ENCODE measurements at places on chromosomes 12 and 14. TPM values are rescaled to one million over a fixed set of nuclear protein-coding genes. Genes with fewer than 3 reads are reported as not detected.
A peak's percentile ranks its signal among the peaks of the same experiment; 100 is the strongest.

Gene TAMALIN
- 1.1 TPM for total RNA-seq

Gene DCP1B
- total RNA-seq = 8.3 TPM

- DNase-seq = no peak
Measured at GRCh38 chr12:96143392-96143791, 50.8 kb upstream of the ELK3 start.

Gene ZDHHC22
- not detected for total RNA-seq

DNA sequence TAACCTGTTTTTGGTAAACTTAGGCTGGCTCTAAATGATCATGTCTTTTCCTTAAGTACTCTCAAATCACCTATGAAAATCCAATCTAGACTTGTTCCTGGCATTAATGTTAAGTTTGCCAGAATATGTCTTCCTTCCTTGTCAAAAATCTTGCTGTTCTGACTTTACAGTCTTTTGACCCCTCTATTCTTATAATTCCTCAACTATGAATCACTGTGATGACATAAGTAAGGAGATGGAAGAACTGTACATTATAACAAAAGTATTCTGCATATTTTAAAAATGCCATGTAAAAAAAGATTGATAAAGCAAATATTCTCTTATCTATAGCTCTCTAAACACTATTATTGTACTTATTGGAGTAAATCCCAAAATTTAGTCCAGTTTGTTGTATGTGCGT is 51.4 kb upstream of the BAZ1A start:
- no peak for DNase-seq

Gene EPYC
- total RNA-seq = not detected

DNA sequence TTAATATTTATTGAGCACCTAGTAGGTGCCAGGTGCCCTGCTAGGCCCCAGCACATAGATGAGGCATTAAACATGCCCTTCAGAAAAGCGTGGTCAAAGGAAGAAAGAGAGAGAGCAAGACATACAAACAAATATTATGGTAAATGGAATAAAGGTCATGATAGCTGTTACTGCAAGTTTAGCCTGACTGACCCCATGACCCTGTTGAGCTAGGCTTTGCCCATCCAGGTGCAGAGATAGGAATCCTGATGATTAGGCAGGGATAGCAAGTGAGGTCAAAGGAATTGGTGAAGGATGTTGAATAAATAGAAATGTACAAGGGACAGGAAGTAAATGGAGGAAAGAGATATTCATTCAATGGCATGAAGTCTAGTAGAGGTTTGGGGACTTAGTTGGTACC is 33.4 kb upstream of the SLC15A5 start:
- DNase-seq = no peak

- DNase-seq = peak; percentile 53
Measured at GRCh38 chr12:123907726-123908476, 64.7 kb downstream of the CCDC92 start.

- DNase-seq = peak; percentile 41
Measured at GRCh38 chr14:56423544-56423943, 156.1 kb upstream of the TMEM260 start.

DNA sequence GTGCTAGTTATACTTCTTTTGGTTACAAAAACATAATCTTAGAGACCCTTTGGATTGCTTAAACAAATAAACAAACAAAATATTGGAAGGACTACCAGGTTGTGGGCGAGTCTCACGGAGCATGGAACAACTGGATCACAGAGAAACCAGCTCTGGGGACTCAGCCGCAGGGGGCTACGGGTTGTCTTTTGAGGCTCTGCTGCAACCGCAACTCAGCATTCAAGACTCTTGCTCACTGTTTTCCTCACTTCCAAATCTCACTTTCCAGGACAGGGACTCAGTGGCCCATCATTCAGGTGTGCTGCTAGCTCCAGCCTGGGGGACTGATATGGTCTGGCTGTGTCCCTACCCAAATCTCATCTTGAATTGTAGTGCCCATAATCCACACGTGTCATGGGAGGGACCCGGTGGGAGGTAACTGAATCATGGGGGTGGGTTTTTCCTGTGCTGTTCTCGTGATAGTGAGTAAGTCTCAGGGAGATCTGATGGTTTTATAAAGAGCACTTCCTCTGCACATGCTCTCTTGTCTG is 14.0 kb upstream of the SERPINA4 start:
- DNase-seq = no peak

DNA sequence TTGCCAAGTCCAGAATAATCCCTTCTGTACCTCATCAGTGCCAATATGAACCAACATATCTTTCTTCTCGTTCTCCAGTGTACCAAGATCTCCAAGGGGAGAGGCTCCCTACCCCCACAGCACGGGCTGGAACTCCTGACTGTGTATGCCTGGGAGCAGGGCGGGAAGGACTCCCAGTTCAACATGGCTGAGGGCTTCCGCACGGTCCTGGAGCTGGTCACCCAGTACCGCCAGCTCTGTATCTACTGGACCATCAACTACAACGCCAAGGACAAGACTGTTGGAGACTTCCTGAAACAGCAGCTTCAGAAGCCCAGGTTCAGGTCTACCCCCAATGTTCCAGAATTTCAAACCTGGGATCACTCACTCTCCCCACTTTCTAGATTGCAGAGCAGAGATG is 10.5 kb upstream of the OAS2 start:
- no peak for DNase-seq

- DNase-seq = no peak
Measured at GRCh38 chr14:99426813-99427346, 53.8 kb downstream of the SETD3 start.

GRCh38 chr12:89821896-89822295 is 113.3 kb upstream of the ATP2B1 start:
- no peak for DNase-seq

GRCh38 chr14:101480747-101481530 is 80.4 kb upstream of the DIO3 start:
- peak; percentile 84 for DNase-seq

- peak; percentile 87 for DNase-seq
Measured at GRCh38 chr14:27427796-27428195, 830.0 kb upstream of the NOVA1 start.

- peak; percentile 69 for DNase-seq
Measured at GRCh38 chr12:116346741-116347140, 69.2 kb upstream of the MED13L start.

GRCh38 chr12:108265505-108265904 is 73.6 kb downstream of the CMKLR1 start:
- no peak for DNase-seq

- DNase-seq = peak; percentile 69
Measured at GRCh38 chr14:69107407-69108003, 45.4 kb downstream of the DCAF5 start.

Data from Daoy (cell line).